Mononuclear cell (primary cell): ENCODE measurements at places on chromosomes 13 and 19. TPM values are rescaled to one million over a fixed set of nuclear protein-coding genes. Genes with fewer than 3 reads are reported as not detected.

Gene GEMIN7
- total RNA-seq = 4.1 TPM

Gene KLHL1
- not detected for total RNA-seq

Gene PDE4C
- not detected for total RNA-seq

Gene ACER1
- 0.42 TPM for total RNA-seq

Gene RGL3
- not detected for total RNA-seq

Gene CARS2
- 44.4 TPM for total RNA-seq
